ENCODE measurements at places on chromosomes 7 and 10. TPM values are rescaled to one million over a fixed set of nuclear protein-coding genes. Genes with fewer than 3 reads are reported as not detected.

- no peak for DNase-seq
Measured at GRCh38 chr7:41820111-41820671, 117.3 kb upstream of the INHBA start.

DNA sequence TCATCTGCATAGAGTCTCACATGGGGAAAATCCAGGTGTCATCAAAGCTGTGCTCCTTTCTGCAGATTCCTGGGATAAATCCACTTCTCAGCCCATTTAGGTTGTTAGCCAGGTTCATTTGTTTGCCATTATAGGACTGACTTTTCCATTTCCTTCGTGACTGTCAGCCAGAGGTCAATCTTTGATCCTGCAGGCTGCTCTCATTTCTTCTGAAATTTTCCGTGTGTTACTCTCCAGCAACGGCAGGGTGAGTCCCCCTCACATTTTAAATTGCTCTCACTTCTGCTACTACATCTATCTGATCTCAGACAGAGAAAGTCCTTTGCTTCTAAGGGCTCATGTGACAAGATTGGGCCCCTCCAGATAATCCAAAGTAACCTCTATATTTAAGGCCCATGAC lies 150.7 kb upstream of the BET1 start:
- DNase-seq = no peak

The ZNF804B gene
- polyA plus RNA-seq = not detected

DNA sequence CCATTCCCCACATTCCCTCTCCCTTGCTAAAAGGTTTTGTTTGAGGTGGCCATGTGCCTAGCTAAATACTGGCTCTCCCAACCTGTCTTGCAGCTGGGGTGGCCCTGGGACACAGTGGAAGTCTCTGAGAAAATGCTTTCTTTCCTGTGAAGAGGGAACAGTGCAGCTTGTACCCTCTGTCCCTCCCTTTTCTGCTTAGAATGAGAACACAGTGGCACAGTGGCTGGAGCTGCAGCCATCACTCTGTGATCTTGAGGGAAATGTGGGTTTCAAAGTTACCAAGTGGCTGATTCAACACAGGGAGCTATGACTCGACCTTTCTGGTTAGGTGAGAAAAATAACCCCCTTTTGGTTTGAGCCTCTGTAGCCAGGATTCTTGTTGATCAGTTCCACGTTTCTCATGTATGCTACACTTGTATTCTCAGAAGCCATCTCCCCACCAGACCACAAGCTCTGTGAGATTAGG lies 62.7 kb upstream of the CARD11 start:
- no peak for DNase-seq

The AP1S1 gene
- polyA plus RNA-seq = 16.1 TPM

DNA sequence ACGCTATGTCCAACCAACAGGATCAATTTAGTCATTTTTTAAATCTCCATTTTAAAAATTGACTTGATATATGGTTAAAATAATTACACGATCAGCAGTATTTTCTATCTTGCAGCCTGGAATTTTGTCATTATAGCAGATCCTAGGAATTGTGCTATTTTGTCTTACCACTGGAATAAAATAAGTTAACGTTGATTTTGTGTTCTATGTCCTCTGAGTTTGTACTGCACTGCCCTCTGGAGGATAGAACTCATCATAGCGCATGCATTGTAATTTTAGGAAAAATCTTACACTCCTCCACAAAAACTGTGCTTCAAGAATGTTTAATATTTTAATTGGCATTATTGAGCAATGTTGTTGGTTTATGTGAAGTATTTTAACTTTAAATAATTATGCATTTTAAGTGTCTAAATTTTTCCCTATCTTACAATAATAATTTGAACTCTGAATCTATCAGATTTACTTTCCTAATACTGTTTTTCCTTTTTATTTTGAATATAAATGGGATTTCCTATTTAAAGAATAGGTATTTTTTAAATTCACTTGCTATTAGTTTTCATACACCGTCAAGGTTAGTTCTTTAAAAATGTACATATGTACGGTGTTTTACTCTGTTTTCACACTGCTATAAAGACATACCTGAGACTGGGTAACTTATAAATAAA lies 220.1 kb downstream of the PPP1R3A start:
- DNase-seq = no peak

The ADRA2A gene
- polyA plus RNA-seq = 0.29 TPM

- no peak for DNase-seq
Measured at GRCh38 chr10:104731192-104731591, 90.1 kb downstream of the SORCS3 start.

The TCERG1L gene
- not detected for polyA plus RNA-seq

The NODAL gene
- polyA plus RNA-seq = 0.04 TPM

DNA sequence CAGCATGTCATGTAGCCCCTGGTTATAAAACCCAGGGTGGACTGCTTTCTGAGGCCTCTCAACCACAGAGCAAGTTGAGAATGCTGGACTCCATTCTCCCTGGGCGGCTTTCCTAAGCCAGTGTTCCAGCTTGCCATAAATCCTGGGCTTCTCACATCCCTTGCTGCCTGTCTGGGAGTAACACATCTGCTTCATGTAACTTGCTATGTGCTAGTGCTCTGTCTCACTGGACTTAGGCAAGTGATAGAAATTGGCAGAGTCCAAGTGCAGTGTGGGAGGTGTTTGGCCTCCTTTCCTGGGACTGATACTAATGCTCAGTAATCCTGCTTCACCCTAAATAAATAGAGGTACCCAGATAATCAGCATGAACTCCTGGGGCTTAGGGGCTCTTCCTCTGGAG lies 277.1 kb upstream of the POM121L12 start:
- DNase-seq = no peak

DNA sequence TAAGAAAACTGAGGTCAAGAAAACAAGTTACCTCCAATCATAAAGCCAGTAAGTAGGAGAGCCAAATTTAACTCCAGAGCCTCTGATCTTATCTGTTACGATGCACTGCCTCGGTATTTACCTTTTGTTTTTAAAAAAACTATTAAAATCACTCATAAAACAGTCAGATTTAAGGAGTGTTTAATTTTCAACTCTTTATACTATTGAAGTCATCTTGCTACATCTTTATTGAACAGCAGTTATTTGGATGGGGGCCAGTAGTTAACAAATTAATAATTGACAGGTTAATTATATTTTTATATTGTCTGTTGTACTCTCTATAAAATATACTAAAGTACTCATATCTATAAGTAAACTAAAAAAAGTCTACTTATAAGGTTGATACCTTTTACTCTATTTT lies 24.6 kb downstream of the ADIRF start:
- DNase-seq = no peak

GRCh38 chr10:61780732-61781131 lies 118.0 kb downstream of the CABCOCO1 start:
- DNase-seq = no peak

All from heart right ventricle (tissue), 16 donors.